Bronchial epithelial cell (primary cell): ENCODE measurements at places on chromosomes 2 and 18. TPM values are rescaled to one million over a fixed set of nuclear protein-coding genes. Genes with fewer than 3 reads are reported as not detected.

The CD226 gene
- total RNA-seq, result 0.53 and 0.64 TPM in 2 replicates

DNA sequence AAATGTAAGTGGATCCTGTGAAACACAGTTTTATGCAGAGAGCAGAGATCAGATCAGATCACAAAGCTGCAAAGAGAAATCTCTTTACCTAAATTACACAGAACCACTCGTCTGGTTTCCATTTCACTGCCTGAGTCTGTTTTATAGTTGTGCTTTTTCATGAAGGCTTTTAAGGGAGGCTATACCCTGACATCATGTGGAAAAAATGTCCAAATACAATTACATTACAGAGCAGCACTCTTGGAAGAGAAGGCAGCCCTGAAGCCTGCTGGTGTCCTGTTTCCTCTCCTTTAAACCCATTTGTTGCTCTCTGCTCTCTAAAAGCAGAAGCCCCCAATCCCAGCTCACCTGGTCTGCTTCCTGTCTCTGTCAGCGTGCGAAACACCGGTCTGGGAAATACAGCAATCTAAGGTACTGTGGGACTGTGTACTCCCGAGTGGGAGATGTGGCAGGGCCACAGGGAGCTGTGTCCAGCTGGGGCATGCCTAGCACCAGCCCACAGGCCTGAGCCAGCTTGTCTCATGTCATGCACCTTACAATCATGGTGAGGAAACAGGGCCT lies 24.8 kb upstream of the ZFP36L2 start:
- DNase-seq, result peak; percentile 70

The ITM2C gene
- total RNA-seq, result 14.8 and 20.3 TPM in 2 replicates

DNA sequence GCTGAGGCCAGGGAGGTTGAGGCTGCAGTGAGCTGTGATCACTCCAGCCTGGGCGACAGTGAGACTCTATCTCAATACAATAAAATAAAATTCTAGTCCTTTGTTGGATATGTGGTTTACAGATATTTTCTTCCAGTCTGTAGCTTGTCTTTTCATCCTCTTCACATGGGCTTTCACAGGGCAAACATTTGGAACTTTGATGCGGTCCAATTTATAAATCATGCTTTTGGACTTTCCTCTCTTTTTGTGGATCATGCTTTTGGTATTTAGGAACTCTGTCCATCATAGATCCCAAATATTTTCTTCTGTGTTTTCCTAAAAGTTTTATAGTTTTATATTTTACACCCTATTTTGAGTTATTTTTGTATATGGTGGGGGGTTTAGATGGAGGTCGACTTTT lies 14.9 kb downstream of the RAB10 start:
- no peak for DNase-seq

The ASIC4 gene
- under 0.01 and 0.53 TPM in 2 replicates for total RNA-seq

DNA sequence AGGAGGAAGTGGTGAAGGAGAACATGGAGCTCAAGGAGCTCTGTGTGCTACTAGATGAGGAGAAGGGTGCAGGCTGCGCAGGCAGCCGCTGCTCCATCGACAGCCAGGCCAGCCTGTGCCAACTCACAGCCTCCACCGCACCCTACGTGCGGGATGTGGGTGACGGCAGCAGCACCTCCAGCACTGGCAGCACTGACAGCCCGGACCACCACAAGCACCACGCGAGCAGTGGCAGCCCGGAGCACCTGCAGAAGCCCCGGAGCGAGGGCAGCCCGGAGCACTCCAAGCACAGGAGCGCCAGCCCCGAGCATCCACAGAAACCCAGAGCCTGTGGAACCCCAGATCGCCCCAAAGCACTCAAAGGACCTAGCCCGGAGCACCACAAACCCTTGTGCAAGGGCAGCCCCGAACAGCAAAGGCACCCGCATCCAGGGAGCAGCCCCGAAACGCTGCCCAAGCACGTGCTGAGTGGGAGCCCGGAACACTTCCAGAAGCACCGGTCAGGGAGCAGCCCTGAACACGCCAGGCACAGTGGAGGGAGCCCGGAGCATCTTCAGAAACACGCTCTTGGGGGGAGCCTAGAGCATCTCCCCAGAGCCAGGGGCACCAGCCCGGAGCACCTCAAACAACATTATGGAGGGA lies 9.0 kb downstream of the CCDC85A start:
- no peak for DNase-seq

DNA sequence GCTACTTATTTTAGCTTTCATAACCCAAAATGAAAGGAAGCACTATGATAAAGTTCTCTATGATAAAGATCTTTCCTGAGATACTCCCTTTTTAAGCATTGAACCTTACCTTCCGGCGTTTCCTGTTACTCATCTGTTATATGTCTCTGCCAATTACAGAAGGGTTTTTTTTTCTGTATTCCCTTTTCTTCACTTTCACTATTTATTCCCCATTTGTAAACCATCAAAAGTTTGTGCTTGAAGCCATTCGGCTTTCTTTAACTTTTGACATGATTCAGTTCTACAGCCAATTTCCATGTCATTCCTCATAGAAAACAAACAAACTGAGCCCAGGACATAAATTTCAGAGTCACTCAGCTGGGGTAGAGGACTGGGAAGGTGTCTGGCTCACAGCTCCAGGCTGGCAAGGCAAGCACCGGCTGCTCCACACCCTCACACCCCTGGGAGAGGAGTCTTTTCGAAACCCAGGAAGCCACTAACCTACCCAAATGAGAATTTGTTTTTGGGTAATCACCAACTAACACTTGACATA lies 429.4 kb upstream of the TRIB2 start:
- DNase-seq, result peak; percentile 27

DNA sequence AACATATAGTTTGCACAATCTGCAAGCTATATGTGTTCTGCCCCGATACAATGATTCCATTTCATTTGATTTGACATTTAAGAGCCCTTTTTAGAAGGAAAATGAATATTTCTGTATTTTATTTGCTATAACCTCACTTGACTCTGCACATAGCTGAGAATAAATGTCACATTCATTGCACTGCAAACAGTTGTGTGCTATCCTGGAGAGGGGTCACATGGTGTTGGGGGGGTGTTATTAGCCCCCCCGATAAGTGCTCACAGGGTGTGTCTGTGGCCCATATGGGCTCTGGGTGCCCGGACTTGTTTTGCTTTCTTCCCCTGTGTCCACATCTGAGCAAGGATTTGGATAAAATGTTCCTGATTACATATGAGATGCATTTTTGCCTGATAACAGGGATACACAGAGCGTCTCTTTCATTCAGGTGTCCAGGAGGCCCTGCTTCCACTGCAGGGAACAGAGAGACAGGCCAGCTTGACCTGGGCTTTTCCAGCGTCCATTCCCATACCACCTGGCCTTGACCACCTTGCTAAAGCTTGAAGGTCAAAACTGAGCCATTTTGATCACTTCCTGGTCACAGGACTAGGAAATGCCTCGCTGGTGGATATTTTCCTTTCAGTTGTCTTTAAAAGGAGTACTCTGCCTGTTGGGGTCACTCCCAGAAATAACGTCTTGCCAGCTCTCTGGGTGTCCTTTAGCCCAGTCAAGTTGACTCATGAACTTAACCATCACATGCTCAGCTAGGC lies 38.4 kb upstream of the ID2 start:
- no peak for DNase-seq

The DNAJC5G gene
- not detected in 2 replicates for total RNA-seq

- DNase-seq, result no peak
Observed at GRCh38 chr2:231640241-231640640, 47.6 kb downstream of the TEX44 start.

DNA sequence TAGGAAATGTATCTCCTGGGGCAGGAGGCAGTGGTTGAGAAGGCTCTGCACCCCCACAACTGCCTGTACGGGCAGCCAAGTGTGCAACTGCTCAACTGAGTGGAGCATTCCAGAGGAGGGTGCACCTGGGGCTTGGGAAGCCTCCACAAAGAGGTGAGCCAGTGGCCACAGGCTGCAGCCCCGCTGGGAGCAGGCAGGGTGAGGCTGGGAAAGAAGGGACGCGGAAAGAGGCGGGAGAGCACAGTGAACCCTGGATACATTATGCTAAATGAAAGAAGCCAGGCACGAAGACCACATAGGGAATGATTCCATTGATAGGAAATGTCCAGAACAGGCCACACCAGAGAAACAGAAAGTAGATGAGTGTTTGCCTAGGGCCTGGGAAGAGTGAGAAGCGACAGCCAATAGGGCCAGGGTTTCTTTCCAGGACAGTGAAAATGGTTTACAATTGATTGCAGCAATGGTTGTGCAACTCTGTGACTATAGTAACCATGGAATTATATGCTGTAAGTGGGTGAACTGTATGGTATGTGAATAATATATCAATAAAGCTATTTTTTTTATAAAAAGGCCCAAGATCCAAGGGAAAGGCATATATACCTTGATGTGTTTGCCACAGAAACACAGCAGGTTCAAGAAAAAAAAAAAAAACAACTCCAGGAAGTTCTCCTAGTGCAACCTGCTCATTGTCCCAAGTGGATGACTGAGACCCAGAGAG lies 82.4 kb downstream of the DDX1 start:
- DNase-seq, result no peak

DNA sequence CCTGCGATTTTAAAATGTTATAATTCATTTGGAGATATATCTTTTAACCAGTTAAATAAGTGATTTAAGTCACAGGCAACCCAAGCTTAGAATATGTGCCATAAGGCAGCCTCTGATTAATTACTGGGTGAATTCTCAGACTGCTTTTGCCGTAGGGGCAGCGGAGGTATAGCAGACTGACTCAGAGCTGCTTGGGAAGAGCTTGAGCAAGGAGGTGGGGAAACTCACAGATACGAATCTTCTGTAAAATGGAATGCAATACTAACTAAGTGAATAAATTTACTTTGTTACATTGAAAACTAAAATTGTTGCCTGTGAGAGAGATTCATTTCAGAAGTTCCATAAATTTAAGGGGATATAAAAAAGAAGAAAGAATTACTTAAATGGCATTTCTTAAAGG lies 115.4 kb downstream of the KYNU start:
- no peak for DNase-seq

The RAB17 gene
- 1.0 and 2.4 TPM in 2 replicates for total RNA-seq

The FMNL2 gene
- total RNA-seq, result 15.1 and 24.7 TPM in 2 replicates

The LCT gene
- total RNA-seq, result under 0.01 TPM in 1 of 2 replicates, not detected in the other

- DNase-seq, result no peak
Observed at GRCh38 chr18:75173125-75173432, 35.9 kb downstream of the PTGR3 start.

DNA sequence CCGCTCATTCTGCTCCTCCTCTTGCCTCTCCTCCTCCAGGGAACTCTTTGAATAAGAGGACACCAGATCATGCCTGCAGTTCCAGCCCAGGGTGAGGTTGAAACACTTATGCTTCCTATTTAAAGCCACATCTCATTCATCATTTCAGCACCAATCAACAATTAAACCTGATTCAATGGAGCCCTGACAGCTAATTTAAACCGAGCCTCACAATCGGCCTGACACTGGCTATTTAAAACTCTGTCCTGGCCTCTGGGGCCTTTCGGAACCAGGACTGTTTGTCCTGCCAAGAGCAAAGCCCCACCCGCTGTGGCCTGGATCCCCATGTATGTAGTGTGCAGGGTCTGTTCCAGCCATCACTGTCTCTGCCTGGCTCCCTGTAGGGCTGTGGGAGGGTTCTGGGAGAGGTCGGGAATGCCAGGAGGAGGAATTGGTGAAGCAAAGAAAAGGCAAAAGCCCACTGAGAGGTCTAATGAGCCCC lies 97.4 kb downstream of the MCFD2 start:
- no peak for DNase-seq

The HOXD8 gene
- total RNA-seq, result not detected in 2 replicates

GRCh38 chr2:176650104-176650837 lies 381.0 kb downstream of the MTX2 start:
- DNase-seq, result no peak

DNA sequence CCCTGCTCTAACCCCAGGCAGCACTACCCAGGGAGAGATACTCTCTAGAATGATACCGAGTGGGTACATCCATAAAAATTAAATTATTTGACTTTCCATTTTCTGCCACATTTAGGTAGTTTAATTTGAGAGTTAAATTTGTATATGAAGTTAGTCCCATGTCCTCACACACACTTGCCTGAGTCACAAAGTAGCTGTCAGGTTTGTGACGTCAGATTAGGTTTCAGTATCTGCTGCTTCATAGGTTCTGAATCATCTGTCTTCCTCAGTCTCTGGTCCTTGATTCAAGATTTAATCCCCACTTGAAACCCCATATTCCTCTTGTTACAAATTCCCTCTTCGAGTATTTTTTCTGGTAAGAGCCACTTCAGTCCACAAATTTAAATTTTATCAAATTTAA lies 738.6 kb upstream of the FAM98A start:
- peak; percentile 7 for DNase-seq

- DNase-seq, result no peak
Observed at GRCh38 chr18:45662468-45662867, 47.2 kb downstream of the SLC14A2 start.

GRCh38 chr18:8526332-8526731 lies 82.9 kb upstream of the RAB12 start:
- no peak for DNase-seq

DNA sequence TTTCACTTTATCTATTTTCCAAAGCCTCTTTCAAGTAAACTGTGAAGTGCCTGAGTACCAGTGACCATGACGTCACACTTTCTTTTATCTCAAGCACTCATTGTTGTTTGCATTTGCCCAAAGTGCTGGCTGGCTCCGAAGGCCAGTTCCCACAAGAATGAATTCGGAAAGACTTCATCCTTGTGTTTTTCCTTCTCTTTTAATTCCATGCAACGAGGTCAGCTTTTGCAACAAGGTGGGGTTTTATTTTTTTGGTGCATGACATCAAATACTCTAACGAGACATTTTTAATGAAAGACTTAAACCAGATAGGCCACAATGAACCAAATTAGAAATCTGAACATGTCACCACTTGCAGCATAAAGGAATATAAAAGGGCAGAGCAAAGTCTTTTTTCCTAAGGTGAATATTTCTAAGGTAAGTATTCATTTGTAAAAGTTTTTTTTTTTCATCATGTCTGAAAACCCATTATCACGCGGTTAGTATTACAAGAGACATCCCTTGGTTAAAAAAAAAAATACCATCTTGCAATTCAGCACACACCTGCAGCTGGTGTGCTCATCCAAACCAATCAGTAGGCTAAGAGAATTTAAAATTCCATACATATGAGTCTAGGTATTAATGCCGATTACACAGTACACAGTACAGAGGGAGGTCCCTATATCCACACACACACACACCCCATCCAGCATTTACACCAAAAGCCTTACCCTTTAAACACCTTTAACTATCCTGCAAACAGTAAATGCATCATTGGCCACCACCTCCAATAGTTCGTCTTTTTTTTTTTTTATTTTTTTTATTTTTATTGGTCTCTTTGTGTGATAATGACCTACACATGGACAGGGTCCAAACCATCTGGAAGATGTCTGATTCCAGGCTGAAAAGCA lies 2.3 kb downstream of the ARL4C start:
- peak; percentile 70 for DNase-seq

- no peak for DNase-seq
Observed at GRCh38 chr2:10876394-10876793, 35.3 kb upstream of the KCNF1 start.

The CCDC85A gene
- total RNA-seq, result 0.13 TPM in 1 of 2 replicates, not detected in the other

The LYPD1 gene
- total RNA-seq, result under 0.01 TPM in 1 of 2 replicates, not detected in the other

The NYAP2 gene
- not detected in 2 replicates for total RNA-seq

- DNase-seq, result peak; percentile 58
Observed at GRCh38 chr2:68653538-68653982, 10.2 kb downstream of the PROKR1 start.

The RIT2 gene
- not detected in 2 replicates for total RNA-seq

DNA sequence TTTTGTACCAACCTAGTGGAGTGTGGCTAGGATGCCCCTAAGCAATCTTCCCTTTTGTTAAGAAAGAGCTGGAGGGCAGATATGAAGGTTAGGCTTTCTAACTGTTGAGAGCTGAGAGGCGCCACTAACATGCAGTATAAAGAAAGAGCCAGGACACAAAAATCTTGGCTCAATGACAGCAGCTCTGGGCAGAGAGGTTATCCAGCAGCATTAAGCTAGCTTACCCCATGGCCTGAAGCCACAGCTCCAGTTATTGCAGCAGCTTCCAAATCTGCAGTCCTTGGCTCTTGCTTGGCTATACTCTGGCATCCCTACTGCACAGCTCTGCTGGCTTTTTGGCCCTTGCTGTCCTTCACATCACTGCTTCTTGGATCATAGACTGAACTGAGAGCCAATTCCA lies 213.4 kb downstream of the GPD2 start:
- no peak for DNase-seq
